ENCODE measurements at places on chromosomes 5 and 9. TPM values are rescaled to one million over a fixed set of nuclear protein-coding genes. Genes with fewer than 3 reads are reported as not detected.

Gene PDCD1LG2
- 0.46 TPM for total RNA-seq

Gene TTC23L
- 0.70 TPM for total RNA-seq

Gene IL7R
- 0.46 TPM for total RNA-seq

Gene STK32A
- total RNA-seq, result 0.50 TPM

Gene ZNF883
- 0.91 TPM for total RNA-seq

Gene ENHO
- total RNA-seq, result 2.1 TPM

Gene CDX1
- total RNA-seq, result not detected

Gene PRR16
- total RNA-seq, result not detected

Gene C5orf58
- not detected for total RNA-seq

Gene SPINK4
- total RNA-seq, result not detected

Gene OLFM1
- 10.3 TPM for total RNA-seq

Gene KCNT1
- total RNA-seq, result not detected

Gene ZMYND19
- 57.2 TPM for total RNA-seq

Gene SNAPC4
- 10.3 TPM for total RNA-seq

Gene FAM151B
- 1.8 TPM for total RNA-seq

All from A549 treated with CORT108297 at 1 μM for 4 hours (cell line).